ENCODE measurements at places on chromosomes 6 and 20. TPM values are rescaled to one million over a fixed set of nuclear protein-coding genes. Genes with fewer than 3 reads are reported as not detected.

ARHGAP40 gene
- total RNA-seq, result 18.5 TPM

PTK7 gene
- total RNA-seq, result 167 TPM

FNDC11 gene
- total RNA-seq, result 2.8 TPM

DNA sequence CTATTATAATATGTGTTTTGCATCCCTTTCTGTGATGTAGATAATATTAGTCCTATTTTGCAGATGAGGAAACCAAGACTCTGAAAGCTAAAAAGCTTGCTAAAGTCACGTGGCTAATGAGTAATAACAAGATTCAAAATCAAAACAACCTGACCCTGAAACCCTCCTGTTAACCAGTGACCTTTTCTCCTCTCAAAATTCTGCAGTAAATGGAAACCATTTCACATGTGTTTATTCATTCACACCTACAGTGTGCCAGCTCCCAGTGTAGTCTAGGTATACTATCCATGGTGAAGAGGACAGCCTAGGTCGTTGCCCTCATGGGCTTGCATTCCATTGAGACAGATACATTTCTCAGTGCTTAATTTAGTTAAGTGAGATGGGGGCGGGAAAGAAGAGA is 30.6 kb upstream of the PHACTR2 start:
- H3K36me3 ChIP-seq, result no peaks in the 10 kb centered on the region
- H3K27me3 ChIP-seq, result no peaks in the 10 kb centered on the region
- H3K4me3 ChIP-seq, result no peak overlapping the region
- no peak for DNase-seq
- peaks cover 13% of the 10 kb centered on the region for H3K4me1 ChIP-seq
- H3K27ac ChIP-seq, result no peak overlapping the region
